NCI-H1105 treated with DMSO at 0.1 percent for 48 hours (cell line): ENCODE measurements at places on chromosomes 3 and 15.

DNA sequence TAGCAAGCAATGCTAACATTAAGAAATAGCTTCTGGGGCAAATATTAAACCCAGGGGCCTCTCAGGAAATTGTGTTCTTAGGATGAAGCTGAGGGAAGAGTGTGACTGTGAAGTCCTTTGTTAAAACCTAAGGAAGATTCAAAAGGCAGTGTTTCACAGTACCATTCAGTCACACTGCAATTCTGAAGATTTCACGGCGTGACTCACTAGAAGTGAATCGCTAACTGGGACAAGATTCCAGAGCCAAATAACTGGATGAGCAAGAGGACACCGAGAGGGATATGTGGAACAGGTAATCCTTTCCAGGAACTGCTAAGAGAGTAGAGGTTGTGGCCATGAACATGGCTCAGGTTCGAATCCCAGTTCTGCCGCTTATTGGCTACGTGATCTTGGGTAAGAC is 61.8 kb upstream of the SMAD3 start:
- no peak for DNase-seq

GRCh38 chr15:74525945-74526344 is 15.1 kb upstream of the ARID3B start:
- DNase-seq = no peak

DNA sequence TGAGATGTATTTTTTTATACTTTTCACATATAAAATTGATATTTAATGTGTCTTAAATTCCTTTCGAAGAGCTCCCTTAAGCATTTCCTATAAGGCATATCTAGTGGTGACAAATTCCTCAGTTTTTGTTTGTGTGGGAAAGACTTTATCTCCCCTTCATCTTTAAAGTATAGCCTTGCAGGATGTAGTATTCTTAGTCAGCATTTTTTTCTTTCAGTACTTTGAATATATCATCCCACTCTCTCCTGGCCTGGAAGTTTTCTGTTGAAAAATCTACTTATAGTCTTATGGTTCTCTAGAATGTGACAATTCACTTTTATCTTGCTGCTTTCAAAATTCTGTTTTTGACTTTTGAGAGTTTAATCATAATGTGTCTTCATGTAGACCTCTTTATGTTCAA is 95.2 kb downstream of the EDEM1 start:
- no peak for DNase-seq

DNA sequence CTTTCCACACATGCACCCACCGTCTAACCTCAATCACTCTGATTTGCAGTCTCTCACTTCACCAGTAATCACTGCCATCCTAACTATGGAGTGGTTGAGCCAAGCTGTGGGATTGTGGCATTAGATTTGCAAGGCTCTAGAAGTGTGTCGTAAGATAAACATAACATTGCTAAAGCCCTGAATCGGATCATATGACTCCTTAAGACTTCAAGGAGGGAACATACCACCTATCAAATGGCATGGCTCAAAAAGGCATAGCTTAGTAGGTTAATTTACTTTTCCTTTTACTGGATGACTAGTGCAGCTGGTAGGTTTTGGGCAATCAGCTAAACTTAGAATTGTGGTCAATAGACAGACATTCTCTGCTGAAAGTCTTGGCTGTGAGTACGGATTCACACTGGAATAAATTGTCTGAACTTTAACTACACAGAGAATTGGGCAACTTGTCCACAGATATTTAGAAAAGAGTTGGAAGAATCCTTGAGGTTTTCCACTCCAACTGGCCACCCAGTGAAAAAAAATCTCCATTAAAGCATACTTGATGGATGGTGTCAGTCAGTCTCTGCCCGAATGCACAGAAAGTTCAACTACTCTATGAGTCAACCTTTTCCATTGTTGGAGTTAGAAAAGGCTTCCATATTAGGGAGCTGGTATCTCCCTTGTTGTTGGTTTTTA is 476.7 kb upstream of the CBLB start:
- no peak for DNase-seq

DNA sequence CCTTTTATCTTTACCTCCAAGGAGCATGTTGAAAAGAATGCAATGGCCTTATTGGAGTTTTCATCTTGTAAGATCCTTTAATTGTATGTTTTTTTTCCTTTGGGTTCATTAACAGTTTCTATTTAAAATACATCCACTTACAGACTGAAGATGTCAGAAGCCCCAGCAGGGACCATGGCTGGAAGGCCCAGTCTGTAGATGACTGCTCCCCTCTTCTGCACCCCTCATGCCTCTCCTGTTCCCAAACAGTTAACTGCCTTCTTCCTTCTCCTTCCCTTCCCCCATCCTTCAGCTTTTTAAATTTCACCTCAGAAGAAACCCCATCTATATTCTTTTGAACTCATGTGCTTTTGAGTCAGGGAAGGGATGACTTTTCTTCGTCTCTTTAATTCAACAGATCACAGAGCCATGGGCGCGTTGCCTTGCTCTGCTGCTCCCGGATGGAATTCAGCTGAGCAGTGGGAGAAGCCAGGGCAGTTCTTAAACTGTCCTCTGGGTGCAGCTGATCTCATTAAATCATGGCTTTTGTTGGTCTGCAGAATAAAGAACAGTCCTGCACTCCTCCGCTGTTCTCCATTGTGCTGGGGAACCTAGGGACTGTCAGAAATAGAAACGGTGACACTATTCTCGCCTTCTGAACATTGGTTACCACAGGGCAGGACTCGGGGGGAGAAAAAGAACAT is 71.5 kb upstream of the EIF1B start:
- DNase-seq = no peak
